Stimulated activated CD4-positive, alpha-beta T cell treated with anti-CD3 and anti-CD28 coated beads, Interleukin-12 subunit alpha, Interleukin-12 subunit beta, amount 100 ng/mL, for 48 hours (primary cell): ENCODE measurements at places on chromosomes 12 and 14.
A peak's percentile ranks its signal among the peaks of the same experiment; 100 is the strongest.

- no peak for DNase-seq
Observed at GRCh38 chr14:69059658-69060623, 80.8 kb upstream of the ACTN1 start.

- DNase-seq = no peak
Observed at GRCh38 chr14:54839701-54840119, 62.9 kb downstream of the GCH1 start.

DNA sequence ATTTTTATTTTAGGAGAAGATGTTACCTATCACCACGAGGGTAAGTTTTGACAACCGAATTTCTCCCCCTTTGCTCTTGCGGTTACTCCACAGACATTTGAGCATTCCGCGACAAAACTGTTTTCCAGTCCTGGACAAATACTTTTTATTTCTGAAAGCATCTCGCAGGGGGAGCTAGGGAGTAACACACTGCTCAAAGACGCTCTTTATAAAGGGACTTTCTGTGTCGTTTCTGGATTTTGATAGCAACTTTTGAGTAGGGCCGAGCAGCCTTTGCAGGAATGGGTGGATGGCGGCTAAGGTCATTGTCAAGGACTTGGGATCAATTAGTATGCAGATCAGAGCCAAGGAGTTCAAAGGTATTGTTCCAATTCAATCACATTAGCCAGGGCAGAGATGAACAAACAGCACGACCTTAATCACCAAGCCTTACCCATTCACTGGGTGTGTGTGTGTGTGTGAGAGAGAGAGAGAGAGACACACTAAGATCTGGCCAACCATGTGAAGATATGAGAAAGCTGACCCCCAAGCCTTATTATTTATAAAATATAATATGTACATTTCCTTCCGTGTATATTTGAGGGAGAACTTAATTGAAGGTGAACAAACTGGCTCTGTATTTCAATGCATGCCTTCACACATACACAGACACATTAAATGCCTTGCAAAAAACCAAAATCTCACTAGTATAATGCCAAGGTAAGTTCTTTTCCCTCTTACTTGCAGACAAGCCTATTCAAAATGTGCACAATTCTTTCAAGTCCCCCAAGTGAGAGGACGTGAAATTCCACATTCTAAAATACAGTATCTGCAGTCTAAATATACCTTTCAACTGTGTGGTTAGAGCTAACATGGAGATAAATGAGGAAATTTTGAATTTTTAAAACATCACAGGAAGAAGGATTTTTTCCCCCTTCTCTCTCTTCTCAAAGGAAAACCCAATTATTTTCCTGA, 613.8 kb downstream of the VRK1 start:
- no peak for DNase-seq

DNA sequence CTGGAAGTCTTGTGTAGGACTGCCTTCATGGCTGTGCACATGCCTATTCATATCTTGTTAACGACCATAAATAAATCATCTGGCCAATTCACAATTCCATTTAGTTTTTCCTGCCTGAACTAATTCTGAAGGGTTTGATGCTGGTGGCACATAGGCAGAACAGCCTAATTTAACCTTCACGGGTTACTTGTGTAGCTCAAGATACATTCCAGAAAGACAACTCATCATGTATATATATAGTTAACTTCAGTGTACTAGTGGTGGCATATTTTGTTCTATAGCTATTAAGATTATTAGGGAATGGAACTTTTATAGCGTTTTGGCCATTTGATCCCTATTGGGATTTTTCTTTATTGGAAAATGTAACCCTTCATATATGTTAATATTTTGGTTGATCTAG, 31.4 kb downstream of the CFAP54 start:
- no peak for DNase-seq

GRCh38 chr12:51163795-51164194, 9.1 kb downstream of the TFCP2 start:
- no peak for DNase-seq

- DNase-seq = no peak
Observed at GRCh38 chr12:72453550-72453949, 181.4 kb downstream of the TRHDE start.

- DNase-seq = no peak
Observed at GRCh38 chr14:101557811-101558738, 3.2 kb upstream of the DIO3 start.

- DNase-seq = no peak
Observed at GRCh38 chr14:94599656-94600004, 12.6 kb upstream of the SERPINA3 start.

DNA sequence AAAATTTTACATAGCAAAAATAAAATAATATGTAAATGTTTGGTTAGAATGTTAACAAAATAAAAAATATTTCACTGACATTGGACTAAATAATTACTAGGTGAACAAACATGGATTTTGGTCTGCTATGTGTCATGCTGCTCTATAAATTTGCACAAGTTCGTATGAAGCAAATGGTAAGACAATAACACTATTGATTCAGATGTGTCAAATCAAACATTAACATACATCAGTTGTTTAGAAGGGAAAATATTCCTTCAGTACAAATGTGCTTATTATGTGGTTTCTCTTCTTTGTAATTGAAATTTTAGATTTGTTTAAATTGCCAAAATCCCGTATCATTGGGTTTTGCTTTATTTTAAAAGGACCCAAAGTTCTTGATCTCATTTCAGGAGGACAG, 46.9 kb downstream of the PAWR start:
- DNase-seq = no peak

DNA sequence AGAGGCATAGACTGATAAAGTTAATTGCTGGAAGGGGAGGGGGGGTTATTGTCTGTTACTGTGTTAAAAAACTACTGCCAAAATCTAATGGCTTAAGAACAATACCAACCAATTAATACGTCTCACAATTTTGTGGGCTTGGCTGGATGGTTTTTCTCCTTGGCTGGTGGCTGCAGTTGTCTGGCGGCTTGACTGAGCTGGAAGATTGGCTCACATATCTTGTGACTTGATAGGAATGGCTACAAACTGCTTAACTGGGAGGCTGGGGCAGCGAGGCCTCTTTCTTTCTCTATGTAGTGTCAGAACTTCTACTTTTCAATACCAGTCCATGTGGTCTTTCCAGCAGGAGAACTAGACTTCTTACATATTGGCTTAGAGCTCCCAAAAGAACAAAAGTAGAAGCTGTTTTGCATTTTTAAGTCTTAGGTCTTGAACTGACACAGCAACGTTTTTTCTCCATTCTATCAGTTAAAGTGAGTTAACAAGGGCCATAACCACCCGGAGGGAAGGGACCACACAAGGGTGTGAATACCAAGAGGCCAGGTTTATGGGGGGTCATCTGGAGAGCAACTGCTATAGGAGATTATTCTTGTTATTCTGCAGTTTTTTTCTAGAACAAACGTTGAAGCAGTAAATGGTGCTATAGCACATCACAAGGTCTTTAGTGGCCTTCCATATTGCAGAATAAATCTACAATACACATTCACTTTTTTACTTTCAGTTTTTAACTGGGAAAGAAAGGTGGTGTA, 46.9 kb downstream of the ZDHHC17 start:
- no peak for DNase-seq

DNA sequence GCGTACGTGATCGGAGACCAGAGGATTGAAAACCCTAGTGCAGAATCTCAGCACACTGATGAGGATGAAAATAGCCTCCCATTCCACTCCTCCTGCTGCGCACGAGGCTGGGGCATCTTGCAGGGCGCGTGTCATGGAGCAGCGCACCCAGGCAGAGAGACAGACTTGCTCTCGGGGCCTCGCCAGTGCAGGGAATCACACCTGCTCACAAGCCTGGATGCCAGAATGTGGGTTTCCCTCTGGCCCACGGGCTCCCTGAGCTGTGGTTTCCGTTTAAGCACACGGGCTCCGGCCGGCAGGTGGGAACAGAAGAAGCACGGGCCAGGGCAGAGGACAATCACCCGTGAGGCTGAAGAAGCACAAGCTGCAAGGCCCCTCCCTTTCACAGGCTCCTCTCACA, 2.0 kb downstream of the FGF6 start:
- no peak for DNase-seq

GRCh38 chr12:111469401-111469800, 63.7 kb downstream of the SH2B3 start:
- DNase-seq = no peak

GRCh38 chr14:32104803-32105202, 27.7 kb downstream of the ARHGAP5 start:
- DNase-seq = no peak

DNA sequence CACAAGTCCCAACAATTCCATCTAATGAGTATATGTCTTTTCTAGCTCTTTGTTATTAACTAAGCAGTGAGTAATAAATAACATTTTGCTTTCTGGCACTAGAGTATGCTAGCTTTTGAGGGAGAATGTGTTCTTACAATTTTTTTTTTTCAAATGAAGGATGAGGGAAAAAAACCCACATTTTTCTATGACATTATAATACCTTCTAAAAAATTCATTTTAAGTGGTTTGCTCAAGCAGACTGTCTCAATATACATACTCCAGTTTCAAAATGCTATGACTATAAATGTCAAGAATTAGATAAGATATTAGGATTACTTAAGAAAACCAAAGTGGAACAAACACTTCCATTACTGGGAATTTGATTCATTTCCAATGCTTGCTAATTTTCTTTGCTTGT, 394.6 kb downstream of the C12orf75 start:
- DNase-seq = no peak

GRCh38 chr12:10283027-10283426, 24.6 kb upstream of the KLRD1 start:
- DNase-seq = no peak

- no peak for DNase-seq
Observed at GRCh38 chr14:94163796-94164195, 10.3 kb upstream of the PPP4R4 start.

GRCh38 chr12:32107359-32108267, 966 bp downstream of the BICD1 start:
- DNase-seq = no peak

GRCh38 chr14:71267691-71268090, 360.4 kb downstream of the PCNX1 start:
- DNase-seq = no peak

DNA sequence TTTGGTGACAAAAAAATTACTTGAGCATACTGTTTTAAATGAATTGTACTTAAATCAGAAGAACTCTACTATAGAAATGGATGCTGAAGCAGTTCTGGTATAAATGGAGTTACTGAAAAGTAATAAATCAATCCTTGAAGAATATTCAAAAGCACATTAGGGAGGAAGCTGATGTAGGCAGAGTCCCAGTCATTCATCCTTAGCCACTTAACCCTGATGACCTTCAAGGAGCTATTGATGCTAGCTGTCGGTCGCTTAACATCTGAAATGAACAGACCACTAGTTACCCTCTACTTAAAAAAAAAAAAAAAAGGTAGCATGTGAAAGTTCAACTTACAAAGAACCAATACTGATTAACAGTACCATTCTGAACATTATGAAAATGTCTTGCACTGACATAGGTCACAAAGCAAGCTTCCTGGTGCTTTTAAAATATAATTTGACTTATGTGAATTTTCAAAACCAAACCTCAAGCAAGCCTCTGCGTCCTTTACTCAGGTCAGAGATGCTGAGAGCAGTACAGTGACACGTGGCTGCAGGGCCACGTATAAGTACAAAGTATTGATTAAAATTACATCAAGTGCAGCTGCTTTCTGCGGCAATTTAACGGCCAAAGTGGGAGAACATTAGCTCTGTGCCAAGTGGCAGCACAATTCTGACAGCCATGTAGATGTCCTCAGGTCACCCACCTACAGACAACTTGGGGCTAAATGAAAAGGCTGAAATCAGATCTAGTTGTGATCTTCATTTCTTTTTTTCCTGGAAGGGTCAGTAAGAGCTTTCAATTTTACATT, 18.1 kb downstream of the PPM1H start:
- DNase-seq = no peak

DNA sequence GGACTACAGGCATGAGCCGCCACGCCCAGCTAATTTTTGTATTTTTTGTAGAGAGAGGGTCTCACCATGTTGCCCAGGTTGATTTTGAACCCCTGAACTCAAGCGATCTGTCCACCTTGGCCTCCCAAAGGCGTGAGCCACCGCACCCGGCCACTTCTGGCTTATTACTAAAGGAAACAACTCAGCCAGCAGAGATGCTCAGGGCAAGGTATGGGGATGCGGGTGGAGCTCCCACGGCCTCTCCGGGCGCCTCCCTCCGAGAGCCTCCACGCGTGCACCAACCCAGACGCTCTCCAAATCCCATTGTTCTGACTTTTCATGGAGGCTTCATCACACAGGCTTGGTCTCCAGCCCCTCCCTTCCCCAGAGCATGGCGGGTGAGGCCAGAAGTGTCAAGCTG, 6.1 kb upstream of the GPR132 start:
- no peak for DNase-seq

GRCh38 chr14:92517761-92518160, 4.2 kb downstream of the RIN3 start:
- no peak for DNase-seq

GRCh38 chr12:6392504-6392903, 8.5 kb downstream of the LTBR start:
- DNase-seq = no peak

GRCh38 chr12:79935021-79935623, at the start of gene PPP1R12A:
PPP1R12A (minus strand) TSS chr12:79935097; CDS start chr12:79934931, 166 bp downstream.
- peak; percentile 93 for DNase-seq

- peak; percentile 27 for DNase-seq
Observed at GRCh38 chr12:27207615-27208413, 36.3 kb upstream of the STK38L start.

DNA sequence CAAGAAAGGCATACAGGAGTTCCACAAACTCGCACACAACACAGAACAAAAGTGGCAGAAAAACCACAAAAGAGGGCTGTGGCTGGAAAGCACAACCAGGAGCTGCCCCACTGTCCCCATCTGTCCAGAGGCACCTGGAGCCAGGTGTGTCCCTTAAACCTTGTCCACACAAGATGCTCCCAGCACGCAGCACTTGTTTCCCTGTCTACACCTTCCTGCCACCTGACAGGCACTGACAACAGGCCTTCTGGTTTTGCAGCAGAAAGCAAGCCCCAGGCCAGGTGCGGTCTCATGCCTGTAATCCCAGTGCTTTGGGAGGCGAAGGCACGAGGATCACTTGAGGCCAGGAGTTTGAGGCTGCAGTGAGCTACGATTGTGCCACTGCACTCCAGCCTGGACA, 3.6 kb downstream of the BTBD6 start:
- DNase-seq = no peak

GRCh38 chr12:90045559-90045958, 336.9 kb upstream of the ATP2B1 start:
- DNase-seq = no peak
